Karpas-422 (cell line): ENCODE measurements at places on chromosomes 6 and 20.

DNA sequence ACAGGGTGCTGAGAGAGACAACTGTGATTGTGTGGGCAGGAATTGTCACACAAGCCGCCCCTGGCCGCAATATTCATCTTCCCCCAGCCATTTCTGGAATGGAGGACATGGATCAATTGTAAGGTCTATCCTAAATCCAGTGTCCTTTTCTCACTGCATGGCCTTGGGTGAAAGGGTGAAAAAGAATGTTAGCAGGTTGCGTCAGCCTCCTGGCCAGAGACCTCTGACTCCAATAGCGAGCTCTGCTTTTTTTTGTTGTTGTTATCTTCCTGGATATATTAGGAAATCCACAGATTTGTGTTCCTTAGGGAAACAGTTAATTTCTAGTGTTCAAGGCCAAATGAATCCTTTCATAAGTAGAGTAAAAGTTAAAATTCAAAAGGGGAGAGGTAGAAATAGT is 47.1 kb upstream of the CD83 start:
- DNase-seq, result no peak

DNA sequence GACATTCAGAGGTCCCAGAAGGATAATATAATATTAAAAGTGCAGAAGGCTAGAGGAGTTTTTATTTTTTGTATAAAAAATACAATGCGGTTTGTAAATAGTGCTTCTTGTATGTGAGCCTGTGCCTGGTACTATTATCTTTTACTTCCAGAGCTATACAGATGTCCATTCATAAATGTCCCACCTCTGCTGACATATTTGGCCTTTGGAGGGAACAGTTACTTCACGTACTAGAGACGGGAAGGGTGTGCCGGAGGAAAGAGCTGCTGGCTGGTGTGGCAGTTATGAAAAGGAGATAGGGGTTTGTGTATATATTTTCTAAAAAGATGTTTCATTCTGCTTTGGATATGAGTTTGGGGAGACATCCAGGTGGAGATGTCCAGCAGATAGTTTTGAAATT is 8.8 kb downstream of the CD109 start:
- no peak for DNase-seq

DNA sequence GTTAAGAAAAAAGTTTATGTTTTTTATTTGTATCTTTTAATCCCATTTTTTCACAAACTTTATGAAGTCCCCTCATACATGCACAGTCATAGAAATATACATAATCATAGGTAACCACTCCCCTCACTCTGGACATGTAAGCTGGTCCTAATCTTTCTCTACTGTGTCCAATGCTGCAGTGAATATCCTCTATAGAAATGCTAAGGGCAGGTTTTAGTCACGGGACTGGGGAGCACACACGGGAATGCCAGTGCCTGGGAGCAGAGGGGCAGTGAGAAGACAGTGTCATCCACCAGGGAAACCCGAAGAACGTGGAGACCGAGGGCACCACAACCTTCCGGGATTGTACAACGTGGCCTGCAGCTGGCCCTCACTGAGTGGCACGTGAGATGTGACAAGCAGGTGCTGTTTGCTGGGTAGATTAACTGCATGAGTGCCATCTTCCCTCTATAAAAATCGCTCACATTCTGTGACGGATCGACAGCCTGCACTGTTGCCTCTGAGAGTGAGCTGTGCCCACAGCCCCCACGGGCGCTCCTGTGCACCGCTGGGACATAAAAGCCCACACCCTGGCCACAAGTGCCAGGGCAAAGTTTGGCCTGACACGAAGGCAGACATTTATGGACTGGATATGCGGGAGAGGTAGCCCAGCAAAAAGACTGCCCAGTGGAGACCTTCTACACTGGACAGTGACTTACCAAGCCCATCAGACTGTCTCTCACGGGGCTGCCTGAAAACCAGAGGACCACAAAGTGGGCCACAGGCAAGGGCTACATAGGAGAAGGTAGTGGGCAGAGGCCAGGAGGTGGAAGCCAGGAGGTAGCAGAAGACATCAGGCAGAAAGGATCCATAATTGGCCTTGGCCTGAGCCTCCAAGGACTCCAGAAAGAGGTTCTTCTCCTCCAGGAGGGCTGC is 63.2 kb downstream of the FGD2 start:
- no peak for DNase-seq

- no peak for DNase-seq
Measured at GRCh38 chr6:37696841-37697662, 631 bp downstream of the MDGA1 start.

DNA sequence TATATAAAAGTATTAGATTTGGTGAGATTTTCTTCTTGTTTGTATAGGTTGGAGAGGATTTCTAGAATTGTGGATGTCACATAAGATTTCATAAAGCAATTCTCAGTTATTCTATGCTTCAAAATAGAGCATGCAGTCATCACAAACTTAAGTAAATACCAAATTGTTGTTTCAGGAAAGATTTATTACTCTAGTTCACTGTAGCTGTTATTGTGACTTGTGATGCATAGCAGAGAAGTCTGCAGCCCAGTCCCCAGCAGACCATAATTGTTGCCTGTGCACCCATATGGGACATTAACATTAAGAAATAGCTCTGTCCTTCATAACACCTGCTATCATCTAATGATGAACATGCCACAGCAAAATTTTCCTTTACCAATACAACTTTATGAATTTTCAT is 228.0 kb upstream of the FAM83B start:
- no peak for DNase-seq

GRCh38 chr6:17450397-17450796 is 57.0 kb downstream of the CAP2 start:
- no peak for DNase-seq
